Trophoblast cell (in vitro differentiated cells and primary cell): ENCODE measurements at places on chromosomes 1 and 21.
A peak's percentile ranks its signal among the peaks of the same experiment; 100 is the strongest.

DNA sequence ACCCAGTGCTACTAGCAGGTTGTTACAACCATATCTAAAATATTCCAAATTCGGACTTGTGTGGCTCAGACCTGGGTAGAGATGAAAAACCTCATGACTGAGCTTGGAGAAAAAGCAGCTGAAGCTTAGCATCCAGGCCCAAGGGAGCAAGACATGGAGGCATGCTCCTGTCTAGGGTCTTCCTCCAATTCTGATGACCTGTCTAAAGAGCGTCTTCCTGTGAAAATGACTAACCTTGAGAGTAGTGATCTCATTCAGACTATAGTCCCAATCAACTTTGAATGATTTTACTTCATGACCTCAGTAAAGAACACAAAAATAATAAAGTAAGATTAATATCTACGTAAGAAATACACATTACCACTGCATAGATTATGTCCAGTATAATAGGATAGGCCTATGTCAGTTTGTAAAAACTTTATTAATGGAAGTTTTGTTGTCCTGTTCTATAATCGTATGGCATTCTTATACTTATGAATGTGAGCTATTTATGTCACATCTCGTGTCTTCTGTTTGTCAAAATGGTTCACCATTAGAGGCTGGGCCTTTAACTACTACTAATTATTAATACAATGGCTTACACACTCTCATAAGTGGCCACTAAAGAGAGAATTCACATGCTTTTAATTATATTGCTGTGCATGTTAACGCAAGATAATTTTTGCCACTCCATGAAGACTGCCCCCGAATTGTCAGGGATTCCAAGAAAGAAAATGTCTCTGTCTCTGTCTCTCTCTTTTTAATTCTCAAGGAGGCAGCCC lies 201.3 kb downstream of the NCAM2 start:
- DNase-seq = no peak

GRCh38 chr1:9824702-9825089 lies 931 bp upstream of the CLSTN1 start:
- DNase-seq = no peak

- no peak for DNase-seq
Measured at GRCh38 chr1:171083222-171083621, 7.5 kb upstream of the FMO3 start.

GRCh38 chr1:208009706-208010444 lies 99.0 kb upstream of the CD34 start:
- DNase-seq = no peak

DNA sequence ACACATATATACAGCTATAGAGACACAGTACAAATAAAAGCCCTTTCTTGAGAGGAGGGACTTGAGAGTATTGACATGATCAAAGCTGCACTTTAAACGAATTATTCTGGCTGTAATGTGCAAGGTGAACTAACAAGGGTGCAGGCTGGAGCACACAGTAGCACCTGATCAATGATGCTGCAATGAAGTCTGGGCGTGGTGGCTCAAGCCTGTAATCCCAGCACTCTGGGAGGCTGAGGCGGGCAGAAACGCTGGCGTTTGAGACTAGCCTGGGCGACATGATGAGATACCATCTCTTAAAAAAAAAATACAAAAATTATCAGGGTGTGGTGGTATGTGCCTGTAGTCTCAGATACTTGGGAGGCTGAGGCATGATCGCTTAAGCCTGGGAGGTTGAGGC lies 14.1 kb upstream of the CTH start:
- peak; percentile 6 for DNase-seq
